Stimulated activated CD8-positive, alpha-beta memory T cell treated with anti-CD3 and anti-CD28 coated beads, Interleukin-4, amount 100 ng/mL, for 4 hours (primary cell): ENCODE measurements at places on chromosomes 5 and 9.

DNA sequence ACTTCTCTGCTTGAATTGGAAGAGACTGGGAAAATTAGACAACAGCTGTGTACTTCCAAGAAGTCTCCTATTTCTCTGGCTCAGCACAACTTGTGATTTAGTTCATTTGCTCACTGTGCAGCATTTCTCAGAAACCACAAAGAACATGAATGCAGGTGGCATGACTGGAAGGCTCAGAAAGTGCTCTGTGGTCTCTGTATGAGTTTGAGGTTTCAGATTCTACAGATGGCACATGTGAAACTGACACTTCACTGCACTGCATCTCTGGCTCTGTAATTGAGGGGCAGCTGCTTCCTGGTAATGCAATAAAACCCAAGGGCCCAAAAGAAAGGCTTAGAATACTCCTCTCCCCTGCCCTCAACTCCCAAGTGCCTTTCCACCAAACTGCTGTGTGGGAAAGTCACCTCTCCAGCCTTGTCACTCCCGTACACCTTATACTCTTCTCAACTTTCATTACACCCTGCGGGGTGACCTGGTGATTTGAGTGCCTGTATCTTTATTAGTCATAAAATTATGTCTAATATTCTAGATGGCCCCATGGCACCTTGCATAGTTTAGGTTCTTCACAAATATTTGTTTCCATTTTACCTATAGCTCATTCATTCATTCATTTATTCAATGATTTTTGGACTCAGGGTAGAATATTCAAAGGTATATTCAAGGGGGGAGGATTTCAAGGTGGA lies 82.5 kb downstream of the ESM1 start:
- no peak for DNase-seq

- no peak for DNase-seq
Observed at GRCh38 chr9:69034071-69034470, 1.5 kb upstream of the FXN start.

DNA sequence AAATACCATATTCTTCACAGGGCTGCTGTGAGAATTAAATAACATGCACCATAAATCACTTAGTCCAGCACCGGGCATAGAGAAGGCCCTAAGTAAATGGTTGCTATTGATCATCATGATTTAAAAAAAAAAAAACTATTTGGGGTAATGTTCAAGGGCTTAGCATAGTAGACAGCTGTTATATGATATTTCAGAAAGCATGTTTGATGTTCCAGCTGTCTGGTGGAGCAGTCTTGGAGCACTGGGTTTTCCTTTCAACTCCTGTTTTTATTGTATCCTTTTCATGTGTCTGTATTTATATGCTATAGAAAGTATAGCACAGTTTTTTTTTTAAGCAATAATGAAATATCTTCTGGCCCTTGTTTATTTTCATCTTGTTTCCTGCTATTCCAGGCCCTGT lies 28.0 kb upstream of the TOMM5 start:
- DNase-seq = no peak

DNA sequence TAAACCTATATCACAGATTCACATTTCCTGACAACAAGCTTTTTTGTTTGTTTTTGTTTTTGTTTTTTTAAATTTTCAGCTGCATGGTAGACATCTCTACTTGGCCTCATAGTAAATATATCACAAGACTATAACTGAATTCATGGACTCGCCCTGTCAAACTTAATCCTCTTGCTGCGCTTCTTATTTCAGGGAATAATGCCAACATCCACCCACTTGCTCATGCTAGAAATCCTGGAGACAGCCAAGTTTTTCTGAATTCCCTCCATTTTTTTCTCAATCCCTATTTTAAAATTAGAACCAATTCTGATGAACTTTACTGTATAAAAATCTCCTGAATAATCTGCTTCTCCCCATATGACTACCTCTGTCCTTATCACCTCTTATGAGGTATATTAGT lies 283.6 kb upstream of the RPS23 start:
- no peak for DNase-seq

DNA sequence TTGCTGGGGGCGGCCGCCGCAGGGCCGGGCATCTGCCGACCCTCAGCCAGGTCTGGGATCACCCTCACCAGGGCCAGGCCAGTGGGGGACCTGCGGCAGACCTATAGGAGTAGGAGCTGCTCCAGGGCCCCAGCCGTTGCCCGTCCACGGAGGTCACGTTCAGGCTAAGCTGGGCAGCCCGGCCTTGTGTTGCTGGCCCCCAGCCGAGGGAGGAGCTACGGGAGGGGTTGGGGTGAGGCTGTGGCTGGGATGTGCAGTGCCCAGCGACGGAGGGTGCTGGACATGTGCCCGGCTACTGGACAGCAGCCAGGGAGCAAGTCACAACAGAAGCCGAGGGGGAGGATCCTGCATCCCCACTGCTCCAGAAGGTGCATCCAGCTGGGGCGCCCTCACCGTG lies 39.6 kb upstream of the SLC6A19 start:
- no peak for DNase-seq

GRCh38 chr5:162372256-162372655 lies 304.7 kb downstream of the GABRG2 start:
- DNase-seq = no peak

GRCh38 chr5:38780945-38781344 lies 64.9 kb upstream of the OSMR start:
- no peak for DNase-seq

GRCh38 chr9:94084314-94084713 lies at the start of gene PTPDC1:
TSS of gene PTPDC1 (plus strand) at chr9:94084464. CDS start at chr9:94084531, 67 bp downstream.
- DNase-seq = no peak

DNA sequence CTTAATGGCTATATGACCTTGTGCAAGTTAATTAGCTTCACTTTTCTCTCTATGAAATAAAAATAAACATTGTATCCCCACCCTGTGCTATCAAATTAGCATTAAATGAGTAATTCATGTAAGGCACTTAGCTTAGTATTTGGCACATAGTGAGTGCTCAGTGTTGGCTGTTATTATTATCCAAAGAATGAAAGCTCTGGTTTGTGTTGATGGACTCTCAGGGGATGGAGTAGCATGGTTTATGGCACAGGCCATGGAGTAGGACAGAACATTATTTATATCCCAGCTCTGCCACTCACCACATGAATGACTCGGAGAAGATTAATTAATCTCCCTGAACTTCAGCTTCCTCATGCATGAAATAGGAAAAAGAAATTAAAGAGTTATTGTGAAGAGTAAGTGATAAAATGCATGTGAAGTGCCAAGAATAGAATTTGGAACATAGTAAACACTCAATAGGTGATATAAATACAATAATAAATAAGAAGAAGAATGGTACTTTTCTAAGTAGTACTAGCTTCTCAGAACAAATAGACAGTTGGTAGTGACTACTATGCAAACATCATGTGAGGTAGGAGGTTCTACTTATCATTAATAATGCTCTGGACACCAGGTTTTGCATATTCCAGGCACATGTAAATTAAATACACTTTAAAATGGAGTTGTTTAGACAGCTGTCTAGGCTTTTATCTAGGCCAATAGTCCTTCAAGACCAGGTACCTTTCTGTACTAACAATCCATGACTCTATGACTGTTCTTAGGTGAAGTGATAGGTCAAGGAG lies 146.4 kb downstream of the GRIA1 start:
- DNase-seq = no peak

DNA sequence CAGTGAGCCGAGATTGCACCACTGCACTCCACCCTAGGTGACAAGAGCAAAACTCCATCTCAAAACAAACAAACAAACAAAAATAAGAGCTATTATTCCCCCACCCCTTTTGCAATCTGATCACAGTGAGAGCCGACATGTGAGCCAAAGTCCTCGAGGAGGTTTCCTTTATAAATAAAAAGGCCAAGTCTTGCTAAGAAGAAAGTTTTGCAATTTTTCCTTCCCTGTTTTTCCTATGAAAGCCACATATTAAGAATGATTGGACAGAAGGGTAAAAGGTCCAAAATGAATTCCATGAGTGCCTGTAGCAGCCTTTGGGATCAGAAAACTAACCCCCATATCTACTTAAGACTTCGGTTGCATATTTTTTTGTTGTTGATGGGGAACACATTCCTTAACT lies 179.7 kb downstream of the TSSK1B start:
- no peak for DNase-seq

DNA sequence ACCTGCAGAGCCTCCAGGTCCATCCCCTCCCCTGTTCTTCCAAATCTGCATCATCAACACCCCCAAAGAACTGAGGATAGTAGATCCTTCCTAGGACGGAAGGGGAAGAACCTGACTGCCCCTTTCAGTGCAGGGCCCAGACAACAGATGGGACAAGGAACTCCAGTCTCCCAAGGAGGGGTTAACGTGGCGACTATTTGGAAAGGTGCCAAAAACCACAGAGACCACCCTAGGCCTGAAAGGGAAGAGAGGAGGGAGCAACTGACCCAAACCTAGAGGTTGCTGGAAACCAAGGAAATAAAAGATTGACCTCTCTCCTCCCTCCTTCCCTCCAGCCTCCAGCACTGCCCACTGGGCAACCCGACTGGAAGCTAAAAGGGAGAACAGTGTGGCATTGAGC lies 59.7 kb upstream of the NEURL1B start:
- no peak for DNase-seq

DNA sequence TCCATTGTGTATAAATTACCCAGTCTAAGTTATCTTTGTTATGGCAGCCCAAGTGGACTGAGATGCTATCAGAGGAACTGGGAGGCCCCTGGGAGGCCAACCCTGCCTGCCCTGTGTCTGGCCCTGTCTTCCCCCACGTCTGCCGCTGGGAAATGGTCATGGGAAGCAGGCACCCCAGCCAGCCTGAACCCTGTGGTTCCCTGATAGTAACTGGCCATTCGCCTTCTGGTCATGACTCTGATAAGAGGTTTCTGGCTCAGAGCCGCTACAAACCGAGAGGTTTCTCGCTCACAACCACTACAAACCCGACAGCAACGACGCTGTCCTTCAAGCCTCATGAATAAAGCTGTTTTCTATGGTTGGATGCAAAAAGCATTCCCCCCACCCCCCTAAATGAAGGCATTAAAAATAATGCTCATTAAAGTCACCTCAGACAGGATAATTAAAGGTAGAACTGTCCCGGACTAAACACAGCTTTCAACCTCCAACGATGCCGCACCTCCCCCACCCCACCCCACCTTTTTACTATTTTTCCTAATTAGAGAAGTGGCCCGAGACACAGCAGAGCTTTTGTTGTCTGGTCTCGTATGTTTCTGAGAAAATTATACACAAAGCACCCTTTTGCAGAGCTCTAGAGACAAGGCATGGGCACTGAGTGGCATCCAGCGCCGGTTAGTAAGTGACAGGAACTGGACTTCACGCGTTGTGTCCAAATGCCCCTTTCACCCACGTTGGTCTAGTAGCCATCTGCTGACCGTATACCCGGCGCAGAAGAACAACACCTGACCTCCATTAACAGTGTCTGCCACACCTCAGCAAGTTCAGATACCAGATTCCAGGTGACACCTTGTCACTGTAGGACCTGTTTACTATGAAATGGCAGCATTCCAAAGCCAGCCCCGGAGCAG lies 140.8 kb downstream of the COL23A1 start:
- DNase-seq = no peak

DNA sequence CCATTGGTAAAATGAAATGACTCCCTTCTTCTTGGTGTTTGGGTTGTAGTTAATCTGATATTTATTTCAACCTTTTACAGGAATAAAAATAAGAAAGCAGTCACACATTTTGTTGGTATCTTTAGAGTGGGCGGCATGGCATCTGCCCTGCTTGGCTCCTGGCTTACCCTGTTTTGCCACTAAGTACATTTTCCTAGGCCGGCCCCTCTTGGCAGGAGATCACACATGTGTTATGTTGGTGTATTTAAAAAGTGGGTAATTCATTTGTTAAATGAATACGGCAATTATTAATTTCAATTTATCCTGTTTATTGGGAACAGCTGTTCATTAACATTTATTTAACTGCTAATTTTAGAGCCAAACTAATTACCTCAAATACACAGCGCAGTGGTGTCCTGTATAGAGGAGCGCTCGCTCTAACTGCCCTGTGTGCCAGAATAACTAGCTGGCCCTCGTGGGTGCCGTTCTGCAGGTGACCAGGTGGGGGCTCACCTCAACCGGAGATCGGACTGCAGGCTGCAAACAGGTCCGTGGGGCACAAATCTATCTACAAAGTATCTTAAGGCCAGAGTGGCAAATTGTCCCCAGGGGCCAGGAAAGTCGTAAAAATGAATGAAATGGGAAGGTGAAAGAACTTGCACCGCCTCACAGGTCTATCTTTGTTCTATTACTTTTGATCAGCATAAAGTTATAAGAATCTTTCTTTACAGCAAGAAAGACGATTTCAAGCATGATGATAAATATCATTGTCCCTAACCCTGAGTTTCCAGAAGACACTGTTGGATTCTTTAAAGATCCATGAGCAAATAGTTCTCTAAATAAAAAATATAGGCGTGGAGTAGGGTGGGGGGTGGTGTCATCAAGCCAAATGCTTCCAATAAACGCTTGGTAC lies 26.2 kb upstream of the GPR151 start:
- DNase-seq = peak; percentile 24

GRCh38 chr5:72144762-72145161 lies 37.5 kb downstream of the MAP1B start:
- no peak for DNase-seq

GRCh38 chr9:35114113-35114839 lies 1.4 kb downstream of the ATOSB start:
- no peak for DNase-seq

GRCh38 chr9:94772144-94772543 lies 45.6 kb downstream of the AOPEP start:
- no peak for DNase-seq

DNA sequence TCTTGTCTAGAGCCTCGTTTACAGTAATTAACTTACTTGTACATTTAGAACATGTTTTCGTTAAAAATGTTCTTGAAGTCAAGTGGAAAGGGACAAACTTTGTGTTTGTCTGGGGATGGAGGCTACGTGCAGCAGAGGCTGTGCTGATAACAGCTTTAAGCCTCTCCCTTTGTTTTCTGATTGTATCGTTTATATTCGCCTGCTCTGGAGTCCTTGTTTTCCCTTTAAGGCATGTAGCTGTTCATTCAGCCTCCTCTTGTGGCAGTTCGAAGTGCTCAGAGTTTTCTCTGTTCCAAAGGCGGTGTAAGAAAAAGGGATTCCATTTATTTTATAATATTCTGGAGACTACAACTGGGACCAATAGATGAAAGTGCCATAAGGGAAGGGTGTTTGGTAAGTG lies 1.9 kb downstream of the SLC36A1 start:
- DNase-seq = no peak

- DNase-seq = no peak
Observed at GRCh38 chr5:126483156-126483555, 59.9 kb downstream of the GRAMD2B start.

- DNase-seq = no peak
Observed at GRCh38 chr5:89826938-89827337, 582.6 kb downstream of the CETN3 start.

DNA sequence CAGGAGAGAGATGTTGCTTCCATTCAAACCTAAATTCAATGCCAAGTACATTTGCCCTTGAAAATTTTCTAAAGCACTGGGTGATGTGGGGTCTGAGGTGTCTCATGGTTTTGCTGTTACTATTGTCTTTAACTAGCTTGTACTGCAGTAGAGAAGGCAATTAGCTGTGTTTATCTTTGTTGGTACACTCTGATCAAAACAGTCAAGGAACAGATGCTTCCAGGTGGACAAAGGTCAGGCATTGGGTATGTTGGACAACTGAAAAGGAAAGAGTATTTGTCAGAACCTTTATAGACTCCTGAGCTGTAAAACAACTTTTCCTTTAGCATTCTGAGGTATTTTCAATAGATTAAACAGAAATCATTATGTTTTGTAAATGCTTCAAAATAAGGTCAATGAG lies 2228.7 kb upstream of the WWC1 start:
- no peak for DNase-seq

GRCh38 chr5:6557807-6558575 lies 74.9 kb downstream of the NSUN2 start:
- no peak for DNase-seq
